ENCODE measurements at places on chromosomes 16 and 17.

DNA sequence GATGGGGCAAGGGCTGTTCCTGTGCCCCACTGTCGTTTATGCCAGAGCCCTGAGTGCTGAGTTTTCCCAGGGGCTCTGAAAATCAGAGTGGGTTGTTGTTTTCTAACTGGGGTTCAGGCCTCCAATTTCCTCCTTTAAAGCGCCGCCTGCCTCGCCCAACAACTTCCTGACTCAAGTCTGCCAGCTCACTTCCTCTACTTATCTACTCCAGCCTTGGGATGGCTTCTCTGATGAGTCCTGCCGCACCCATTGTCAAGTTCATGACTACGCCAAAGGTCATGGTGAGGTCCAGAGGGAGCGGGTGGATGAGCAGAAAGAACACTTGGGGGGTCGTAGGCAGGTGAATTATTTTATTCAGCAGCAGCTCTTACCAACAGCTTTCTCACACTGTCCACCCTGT lies 104.7 kb downstream of the UTP18 start:
- peak; percentile 17 for DNase-seq

DNA sequence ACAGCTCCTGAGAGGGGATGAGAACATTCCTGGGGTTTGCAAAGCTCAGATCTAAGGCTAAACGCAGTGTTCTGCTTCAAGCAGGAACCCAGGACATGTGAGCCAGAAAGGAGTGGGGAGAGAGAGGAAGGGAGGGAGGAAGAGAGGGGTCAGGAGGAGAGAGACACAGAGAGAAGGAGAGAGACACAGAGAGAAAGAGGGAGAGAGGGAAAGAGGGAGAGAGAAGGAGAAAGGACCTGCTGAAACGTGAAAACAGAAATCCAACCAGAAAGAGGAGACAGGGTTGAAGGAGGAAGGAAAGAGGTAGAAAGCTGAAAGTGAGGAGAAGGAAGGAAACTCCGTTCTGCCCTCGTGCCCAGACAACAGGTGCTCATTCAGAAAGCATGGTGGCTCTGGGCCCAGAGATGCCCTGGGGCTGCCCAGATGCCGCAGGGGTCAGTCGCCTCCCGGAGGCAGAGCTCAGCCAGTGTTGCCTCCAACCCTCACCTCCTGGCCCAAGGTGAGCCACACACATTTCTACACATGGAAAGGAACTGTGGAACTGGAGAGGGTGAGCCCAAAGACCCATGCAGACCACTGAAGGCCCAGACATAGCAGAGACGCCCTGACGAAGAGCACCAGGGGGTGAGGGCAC lies 49.0 kb upstream of the ENPP7 start:
- DNase-seq: no peak

DNA sequence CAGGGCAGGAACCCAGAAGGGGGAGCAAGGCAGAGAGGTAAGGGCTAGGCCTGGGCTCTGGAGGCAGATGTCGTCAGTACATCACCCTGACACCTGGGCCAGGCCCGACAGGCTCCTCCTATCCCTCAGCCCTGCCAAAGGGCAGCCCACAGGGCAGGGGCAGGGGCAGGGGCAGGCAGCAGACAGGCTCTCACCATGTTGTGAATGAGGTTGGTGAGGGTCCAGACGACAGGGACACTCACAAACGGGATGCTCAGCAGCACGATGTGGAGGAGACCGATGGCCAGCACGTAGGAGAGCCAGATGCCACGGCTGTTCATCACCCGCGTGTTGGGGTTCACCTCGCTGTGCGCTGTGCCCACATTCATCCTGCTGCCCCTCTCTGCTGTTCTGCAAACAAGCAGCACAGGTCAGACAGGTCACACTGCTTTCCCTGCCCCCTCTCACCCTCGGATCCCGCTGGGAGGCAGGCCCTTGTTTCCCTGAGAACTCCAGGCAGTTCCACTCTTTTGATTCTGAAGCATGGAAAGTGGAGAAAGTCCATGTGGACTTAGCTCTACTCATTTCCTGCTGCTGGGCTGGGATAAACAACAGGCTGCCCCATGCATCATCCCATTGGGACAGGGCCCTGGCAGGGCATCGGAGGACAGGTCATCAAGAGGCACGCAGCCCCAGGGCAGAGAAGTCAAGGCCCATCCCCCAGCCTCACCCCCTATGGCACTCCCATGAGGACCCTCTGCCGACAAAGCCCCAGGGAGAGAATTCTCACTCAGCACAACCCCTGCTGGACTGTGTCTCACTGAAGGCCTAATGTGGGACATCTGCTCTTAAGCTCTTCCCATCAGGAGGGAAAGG lies 3.3 kb downstream of the ORMDL3 start:
- DNase-seq: no peak

GRCh38 chr17:78357672-78358537 lies 2.0 kb downstream of the SOCS3 start:
- DNase-seq: no peak

DNA sequence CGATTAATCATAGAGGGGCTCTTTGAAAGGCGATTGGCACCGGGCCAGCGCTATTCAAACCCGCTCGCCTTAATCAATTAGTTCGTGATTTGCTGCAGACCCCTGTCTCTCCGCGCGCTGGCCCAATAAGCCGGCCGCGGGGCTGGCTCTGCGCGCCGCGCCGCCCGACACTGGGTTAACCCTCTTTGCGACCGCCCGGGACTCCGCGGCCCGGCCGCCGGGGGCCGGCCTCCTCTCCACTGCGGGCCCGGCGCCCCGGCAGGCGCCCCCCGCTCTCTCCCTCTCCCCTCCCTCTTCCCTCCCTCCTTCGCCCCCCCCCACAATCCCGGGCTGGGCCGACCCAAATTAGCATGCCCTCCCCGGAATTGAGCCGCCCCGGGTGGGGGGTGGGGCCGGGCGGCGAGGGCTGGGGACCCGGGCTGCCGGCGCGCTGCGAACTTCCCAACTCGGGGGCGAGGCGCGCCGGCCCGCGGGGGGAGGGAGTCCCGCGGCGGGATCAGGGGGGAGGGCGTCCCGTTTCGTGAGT lies 428 bp upstream of the SALL1 start:
- no peak for DNase-seq

DNA sequence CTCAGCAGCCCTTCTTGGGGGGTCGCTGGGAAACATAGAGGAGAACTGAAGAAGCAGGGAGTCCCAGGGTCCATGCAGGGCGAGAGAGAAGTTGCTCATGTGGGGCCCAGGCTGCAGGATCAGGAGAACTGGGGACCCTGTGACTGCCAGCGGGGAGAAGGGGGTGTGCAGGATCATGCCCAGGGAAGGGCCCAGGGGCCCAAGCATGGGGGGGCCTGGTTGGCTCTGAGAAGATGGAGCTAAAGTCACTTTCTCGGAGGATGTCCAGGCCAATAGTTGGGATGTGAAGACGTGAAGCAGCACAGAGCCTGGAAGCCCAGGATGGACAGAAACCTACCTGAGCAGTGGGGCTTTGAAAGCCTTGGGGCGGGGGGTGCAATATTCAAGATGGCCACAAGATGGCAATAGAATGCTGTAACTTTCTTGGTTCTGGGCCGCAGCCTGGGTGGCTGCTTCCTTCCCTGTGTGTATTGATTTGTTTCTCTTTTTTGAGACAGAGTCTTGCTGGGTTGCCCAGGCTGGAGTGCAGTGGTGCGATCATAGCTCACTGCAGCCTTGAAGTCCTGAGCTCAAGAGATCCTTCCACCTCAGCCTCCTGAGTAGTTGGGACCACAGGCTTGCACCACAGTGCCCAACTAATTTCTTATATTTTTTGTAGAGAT lies 3.4 kb downstream of the STH start:
- DNase-seq: peak; percentile 78

- no peak for DNase-seq
These were observed 5.2 kb downstream of the FAM20A start for GRCh38 chr17:68595986-68596385.

GRCh38 chr17:66580184-66580955 lies 254.5 kb upstream of the CACNG5 start:
- DNase-seq: no peak

DNA sequence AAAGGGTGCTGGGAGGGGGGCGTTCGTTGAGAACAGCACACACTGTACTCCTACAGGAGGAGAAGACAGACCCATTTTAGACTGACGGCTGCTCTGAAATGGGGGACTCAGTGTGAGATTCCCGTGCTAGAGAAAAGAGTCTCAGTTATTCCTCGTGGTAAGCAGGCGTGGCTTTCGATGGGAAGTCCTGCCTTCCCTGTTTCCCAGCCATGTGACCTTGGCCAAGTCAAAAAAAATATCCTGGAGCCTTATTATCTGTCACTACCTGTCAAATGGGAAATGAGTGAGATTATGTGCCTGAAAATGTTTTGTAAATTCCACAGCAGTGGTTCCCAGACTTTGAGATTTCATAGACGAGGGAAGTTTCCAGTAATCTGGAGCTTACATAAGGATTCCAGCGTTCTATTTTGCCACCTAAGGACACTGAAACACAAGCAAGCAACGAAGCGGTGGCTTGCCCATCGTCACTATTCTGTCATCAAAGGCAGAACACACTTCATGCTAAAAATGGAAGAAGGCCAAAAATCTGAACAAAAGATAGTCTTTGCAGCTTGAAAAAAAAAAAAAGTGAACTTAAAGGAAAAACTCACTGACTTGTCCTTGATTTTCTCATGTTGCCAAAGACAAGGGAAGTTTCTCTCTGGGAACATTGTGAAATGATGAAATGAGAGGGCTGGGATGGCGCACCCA lies 253.4 kb upstream of the RPL38 start:
- DNase-seq: no peak

GRCh38 chr16:86577314-86577971 lies 906 bp upstream of the FOXL1 start:
- DNase-seq: no peak

GRCh38 chr17:66533572-66533971 lies 231.2 kb downstream of the PRKCA start:
- no peak for DNase-seq

GRCh38 chr16:48432136-48432535 lies 46.9 kb upstream of the SIAH1 start:
- no peak for DNase-seq

DNA sequence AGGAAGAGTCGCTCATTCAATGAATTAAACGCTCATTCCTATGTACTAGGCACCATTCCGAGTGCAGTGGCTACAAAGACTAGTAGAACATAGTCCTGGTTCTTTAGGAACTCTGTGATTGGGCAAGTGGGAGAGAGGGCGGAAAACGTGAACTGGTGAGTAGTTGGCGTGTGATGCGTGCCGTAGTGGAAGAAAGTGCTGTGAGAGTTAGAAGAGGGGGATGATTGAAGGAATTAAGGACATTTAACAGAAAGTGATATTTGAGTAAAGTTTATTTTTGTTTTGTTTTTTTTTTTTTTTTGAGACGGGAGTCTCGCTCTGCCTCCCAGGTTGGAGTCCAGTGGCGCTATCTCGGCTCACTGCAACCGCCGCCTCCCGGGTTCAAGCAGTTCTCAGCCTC lies 7.9 kb upstream of the SLFN14 start:
- peak; percentile 33 for DNase-seq

DNA sequence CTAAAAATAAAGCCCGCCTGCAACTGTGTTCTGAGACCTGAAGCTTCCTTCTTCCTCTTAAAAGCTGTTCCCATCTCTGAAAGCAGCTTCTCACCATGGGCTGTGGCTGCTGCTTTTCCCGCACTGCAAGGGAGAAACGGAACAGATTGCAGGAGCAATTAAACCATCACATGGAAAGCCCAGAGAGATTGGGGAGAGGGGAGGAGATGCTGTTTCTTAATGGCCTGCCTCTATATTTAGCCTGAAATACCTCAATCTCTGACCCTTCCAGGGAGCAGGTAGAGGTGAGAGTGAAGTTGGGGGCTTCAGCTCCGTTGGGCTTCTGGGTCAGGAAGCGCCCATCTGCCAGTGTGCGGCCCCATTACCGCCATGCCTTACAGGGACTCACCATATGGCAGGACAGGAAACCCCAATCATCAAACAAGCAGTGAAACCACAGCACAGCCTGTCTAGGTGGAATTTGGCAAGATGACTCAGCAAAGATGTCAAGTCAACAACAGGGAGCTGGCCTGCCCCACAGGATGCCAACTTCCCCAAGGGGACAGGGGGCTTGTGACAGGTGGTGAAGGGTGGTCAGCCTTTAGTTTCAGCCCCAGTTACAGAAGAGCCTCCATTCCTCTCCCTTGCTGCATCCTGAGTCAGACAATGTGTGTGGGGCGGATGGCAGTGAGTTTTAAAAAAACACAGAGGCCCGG lies 286.6 kb upstream of the CCL2 start:
- DNase-seq: peak; percentile 17

DNA sequence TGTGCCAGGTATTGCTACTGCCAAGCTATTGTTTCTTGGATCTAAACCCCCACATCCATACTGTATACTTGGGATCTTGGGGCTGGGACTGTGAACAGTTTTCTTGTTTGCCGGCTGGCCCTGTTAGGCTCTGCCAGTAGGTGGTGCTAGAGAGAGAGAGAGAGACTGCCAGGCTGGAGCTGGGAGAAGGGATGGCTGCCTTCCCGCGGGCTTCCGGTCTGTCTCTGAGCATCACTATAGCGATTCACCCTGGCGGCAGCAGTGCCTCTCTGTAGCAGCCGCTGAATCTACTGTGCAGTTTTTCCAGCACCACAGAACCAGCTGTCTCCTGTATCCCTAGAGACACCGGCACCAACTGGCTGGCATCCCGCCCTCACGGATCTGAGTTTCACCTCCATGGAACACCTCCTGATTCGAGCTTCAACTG lies 201.2 kb downstream of the UTP18 start:
- DNase-seq: peak; percentile 40

- DNase-seq: no peak
These were observed 143.7 kb downstream of the ZNF18 start for GRCh38 chr17:11853321-11854151.

DNA sequence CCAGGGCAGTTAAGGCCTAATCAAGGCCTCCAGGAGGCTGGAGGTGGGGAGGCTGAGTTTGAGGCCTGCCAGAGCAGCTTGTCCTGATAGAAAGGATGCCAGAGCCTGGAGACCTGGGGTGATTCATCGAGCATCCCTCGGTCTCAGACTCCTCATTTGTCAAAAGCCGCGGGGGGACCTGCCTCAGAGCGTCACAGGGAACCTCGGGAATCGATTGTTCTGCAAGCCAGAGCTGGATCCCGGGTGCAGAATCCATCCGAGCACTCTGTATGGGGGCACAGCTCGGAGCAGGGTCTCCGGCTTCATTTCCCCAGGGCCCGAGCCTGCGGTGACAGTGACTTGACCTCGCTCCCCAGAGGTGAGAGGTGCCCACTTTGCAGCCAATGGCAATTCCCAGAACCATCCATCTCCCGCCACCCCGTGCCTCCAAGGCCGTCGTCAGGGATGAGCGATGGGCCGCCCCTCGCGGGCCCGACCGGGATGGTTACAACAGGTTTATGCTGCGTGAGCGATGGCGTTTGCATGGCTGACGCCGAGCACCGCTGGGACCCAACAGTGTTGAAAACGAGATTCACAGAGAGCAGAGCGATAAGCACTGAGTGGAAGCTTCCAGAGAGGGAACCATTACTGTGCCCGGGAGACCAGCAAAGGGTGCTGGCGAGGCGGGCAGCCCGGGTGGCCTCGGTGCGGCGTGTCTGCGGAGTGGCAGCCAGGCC lies 117.1 kb upstream of the GSE1 start:
- no peak for DNase-seq

GRCh38 chr17:36722903-36723263 lies 121.5 kb downstream of the MRM1 start:
- DNase-seq: no peak
